NCI-H2171 (cell line): ENCODE measurements at places on chromosomes 2 and 18.
A peak's percentile ranks its signal among the peaks of the same experiment; 100 is the strongest.

DNA sequence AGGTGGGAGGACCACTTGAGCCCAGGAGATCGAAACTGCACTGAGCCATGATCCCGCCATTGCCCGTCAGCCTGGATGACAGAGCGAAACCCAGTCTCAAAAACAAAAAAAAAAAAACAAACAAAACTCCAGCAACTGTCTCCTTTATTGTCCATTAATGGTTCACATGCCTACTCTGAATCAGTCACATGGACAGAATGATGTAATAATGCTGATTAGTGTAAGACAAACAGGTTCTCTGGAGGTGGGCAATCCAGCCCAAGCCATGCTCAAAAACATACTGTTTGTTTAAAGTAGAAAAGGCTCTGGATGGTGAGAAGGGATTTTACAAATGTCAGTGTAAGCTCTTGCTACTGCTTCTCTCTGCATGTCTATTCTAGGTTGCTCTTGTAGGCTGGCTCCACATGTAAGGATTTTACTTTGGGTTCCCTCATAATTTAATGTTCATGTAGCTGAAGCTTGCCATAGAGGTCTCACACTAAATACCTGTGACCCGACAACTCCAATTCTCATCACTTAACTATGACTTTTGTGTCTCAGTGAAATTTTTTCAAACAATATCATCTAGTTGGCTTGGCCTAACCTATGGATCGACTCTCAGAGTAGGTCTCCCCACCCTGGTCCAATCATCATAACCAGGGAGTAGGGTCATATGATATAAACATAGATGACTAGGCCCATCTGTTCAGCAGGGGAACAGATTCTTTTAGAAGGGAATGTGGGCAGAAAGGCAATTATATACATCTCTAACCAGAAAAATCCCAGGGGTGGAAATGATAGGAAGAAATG, 83.9 kb upstream of the SLC39A10 start:
- DNase-seq = peak; percentile 27

GRCh38 chr2:232280341-232280740, 98.2 kb upstream of the ALPP start:
- no peak for DNase-seq

DNA sequence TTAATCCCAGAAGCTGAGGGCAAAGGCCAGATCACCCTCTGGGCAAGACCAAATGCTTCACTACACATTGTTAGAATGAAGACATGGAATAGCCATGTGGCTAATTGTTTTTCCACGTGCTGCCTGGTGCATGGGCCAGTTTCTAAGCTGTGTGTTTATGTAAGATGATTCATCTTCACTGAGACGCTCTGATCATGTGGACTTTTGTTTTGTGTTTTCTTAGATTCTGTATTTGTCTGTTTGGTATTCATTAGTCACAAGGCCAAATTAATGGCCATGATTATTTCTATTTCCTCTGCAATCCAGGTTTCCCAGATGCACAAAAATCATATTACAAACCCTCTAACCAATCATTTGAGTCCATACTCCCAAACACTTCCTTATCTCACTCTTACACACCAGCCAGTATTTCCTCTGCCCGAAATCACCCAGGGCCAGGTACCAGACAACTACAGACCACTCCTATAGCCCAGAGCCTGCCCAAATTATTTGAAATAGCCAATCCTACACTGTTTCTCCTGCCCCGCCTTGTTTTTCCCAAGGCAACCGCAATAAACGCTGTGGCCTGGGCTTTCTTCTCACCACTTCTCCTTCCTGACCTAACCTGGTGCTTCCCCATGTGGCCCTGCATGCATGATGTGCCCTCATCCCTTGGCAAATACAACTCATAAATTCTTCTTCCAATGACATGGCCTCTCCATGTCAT, 94.2 kb upstream of the SP3 start:
- no peak for DNase-seq

DNA sequence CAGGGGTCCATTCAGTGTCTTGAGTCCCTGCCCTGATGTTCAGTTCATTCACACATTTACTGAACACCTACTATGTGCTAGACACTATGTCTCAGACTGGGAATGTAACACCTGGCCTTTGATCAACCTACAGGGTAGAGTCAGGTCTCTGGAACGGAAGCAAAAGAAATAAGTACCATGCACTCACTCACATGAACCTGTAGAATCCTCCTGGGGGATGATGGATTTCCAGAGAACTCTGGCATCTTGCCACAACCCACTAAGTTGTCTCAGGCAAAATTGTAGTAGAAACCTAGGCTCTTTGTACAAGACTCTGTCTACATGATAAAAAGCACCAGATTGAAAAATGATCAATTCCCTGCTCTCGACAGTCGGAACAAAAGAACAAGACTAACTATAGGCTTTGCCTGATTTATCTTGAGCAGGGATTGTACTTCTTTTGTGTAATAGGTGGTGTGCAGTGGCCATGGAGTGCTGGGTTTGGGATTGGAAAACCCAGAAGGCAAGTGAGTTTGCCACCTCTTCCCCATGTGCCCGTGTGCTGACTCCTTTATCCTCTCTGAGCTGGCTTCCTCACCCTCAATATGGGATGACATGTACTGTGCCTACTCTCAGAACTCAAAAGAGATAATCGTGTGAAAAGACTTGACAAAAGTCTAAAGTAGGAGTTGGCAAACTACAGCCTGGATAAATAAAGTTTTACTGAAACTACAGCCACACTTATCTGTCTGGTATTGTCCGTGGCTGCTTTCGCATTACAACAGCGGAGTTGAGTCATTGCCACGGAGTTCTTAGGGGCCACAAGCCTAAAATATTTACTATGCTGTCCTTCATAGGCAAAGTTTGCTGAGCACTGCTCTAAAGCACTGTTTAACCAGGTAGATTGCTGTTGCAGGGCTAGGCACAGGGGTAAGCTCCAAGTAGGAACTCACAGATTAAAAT, 4.4 kb downstream of the CAPN14 start:
- DNase-seq = no peak

DNA sequence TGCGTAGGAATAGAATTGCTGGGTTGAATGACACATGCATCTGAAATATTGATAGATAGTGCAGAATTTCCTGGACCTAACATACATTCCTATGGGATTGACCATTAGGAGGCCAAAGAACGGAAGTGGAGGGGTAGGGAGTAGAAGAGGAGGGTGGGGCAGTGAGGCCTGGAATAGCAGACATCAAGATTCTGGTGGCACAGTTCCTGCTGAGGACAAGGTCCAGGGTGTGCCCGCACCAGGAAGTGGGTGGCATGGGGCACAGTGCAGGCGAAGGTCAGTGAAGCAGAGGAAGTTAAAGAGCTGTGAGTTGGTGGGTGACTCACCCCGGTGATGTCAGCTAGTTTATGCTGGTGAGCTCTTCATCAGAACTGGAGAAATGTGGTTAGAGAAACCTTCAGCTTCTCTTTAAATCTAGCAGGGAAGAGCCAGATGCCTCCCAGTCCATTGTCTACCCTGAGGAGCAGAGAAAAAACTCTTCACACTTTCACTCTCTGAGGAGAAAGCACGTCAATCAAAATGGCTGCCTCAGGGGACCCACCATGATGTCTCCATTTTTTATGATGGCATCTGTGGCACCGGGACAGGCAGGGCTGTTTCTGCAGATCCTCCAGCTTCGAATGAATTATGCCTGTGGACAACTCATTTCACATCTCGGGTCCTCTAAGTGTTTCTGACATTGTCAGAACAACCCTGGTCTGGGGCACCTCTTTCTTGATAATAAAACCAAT, 55.9 kb upstream of the CTLA4 start:
- DNase-seq = no peak

- no peak for DNase-seq
Observed at GRCh38 chr2:129059476-129059875, 740.8 kb upstream of the HS6ST1 start.

DNA sequence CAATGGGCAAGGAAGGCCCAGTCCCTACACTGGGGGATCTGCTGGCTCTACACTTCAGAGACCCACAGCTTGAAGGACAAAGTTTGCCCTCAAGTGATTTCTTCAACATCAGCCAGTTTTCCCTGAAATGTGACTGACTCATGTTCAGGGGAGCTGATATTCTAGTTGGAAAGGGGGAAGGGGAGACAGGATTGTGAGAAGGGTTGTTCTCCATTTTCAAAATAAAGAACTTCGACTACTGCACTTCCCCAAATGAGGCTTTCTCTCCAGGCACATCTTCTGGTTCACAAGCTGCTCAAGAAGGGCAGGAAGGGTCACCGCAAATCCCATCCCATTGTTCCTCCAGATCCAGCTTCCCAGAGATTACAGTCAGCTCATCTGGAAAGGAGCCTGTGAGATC, 117.6 kb downstream of the BCL2L11 start:
- no peak for DNase-seq

GRCh38 chr18:49839012-49839411, 25.7 kb upstream of the ACAA2 start:
- DNase-seq = no peak

DNA sequence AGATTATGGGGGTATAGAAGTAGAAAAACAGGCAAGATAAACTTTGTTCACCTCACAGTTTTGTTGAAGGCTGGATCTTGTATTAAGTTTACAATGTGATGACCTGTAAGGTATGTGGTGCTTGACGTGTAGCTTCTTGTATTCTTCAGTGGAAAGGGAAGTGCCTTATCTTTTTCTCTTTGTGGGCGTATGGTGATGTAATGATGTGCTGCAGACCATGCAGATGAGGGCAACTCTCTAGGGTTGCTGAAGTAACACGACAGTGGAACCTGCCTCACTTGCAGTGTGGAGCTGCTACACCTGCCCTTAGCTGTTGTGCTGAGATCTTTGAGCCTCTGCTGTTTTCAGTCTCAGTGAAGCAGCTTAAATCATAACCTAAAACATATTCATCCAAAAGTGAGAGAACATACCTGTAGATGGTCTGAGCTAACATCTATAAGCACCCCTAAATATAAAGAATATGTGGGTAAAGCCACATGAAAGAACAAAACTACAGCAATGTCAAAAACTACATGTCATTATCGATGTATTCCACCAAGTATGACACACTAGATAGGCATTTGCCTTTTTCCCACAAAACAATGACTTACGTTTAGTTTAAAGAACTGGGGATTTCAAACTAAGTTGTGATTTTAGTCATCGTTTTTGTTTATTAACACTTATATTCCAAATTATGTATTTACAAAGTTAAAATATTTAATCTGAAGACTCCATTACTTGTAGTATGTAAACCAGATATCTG, 1144.1 kb downstream of the CNTNAP5 start:
- no peak for DNase-seq

DNA sequence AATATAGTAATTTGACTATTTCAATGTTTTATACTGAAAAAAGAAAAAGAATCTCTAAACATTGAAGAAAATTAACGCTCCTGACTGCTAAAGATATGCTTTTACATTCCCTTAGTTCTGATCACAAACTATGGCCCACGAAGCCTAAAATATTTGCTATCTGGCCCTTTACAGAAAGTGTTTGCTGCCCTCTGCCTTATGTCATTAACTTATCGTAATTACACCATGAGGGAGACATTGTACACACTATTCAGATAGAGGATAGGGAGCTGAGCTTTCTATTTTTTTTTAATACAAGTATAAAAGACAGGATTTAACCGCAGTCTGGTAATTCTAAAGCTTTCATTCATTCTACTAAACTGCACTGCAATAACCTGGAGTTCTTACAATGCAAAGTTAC, 393.1 kb upstream of the DCC start:
- no peak for DNase-seq

DNA sequence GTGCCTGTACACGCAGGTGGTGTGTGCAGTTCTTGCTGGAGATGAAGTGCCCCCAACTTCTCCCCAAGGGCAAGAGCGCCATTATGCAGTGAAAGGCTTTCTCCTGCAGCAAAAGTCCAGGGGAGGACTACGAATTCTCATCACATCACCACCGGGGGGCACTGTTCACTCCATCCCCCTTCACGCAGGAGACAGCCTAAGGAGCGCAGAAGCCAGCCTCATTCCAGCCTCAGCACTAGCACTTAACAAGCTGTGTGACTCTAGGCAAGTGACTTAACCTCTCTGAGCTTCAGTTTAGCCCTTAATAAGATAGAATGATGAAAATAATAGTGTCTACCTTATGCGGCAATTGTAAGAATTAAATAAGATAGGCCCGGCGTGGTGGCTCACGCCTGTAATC, 32.3 kb downstream of the DNMT3A start:
- DNase-seq = no peak

DNA sequence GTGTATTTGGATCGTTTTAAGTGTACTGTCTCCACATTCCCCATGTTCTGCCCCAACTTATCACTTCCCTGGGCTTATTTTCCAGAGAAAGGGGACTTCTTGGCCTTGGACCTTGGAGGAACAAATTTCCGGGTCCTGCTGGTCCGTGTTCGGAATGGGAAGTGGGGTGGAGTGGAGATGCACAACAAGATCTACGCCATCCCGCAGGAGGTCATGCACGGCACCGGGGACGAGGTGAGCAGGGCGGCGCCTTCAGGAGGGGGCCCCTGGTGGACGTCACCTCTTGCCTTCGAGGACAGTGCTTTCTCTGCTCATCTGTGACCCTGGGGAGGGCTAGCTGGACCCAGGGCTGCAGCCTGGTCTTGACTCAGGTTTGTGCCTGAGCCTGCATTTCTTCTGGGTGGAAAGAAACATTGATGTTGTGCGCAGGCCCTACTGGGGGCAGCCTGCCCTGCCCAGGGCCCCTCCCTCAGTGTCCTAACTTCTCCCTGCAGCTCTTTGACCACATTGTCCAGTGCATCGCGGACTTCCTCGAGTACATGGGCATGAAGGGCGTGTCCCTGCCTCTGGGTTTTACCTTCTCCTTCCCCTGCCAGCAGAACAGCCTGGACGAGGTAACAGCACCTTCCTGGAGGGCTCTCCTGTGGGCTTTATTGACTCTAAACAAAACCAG, 47.8 kb downstream of the HK2 start:
- no peak for DNase-seq

- no peak for DNase-seq
Observed at GRCh38 chr2:41111836-41112627, 660.1 kb upstream of the SLC8A1 start.

- DNase-seq = no peak
Observed at GRCh38 chr2:241463276-241464135, 44.9 kb downstream of the STK25 start.

DNA sequence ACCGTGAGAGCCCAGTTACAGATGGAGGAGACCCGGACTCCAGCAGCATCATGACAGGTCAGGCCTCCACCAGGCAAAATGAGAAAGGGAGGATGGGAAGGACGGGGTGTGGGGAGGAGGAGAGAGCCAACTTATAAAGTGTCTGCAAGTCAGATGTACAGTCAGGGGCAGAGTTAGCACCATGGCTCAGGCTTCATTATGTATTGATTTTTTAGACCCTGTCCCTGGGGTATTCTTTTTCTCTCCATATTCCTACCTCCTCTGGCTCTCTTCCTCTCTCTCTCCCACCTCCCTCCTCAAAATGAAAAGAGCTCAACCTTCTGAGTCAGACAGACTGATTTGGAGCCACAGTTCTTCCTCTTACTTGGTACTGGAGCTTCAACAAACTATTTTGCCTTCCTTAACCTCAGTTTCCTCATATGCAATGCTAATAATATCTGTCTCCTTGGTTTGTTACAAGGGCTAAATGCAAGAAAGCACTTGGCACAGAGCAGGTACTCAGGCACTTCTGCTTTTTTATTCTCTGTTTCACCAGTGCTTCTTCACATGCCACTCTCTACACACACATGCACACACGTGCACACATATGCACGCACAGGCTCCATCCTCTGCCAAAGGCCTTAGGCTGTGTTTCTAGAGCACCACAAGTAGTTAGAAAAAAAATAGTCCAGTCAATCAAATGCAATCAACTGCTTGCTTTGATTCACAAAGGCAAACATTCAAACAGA, 92.3 kb upstream of the PKDCC start:
- DNase-seq = no peak
